ENCODE measurements at places on chromosomes 16 and 17.

GRCh38 chr17:72191921-72192799, 71.3 kb downstream of the SOX9 start:
- no peak for DNase-seq
- H3K4me1 ChIP-seq, result no peaks in the 10 kb centered on the region
- no peak overlapping the region for H3K27ac ChIP-seq
- H3K27me3 ChIP-seq, result no peaks in the 10 kb centered on the region
- H3K36me3 ChIP-seq, result no peaks in the 10 kb centered on the region

GRCh38 chr16:63883091-63883490, 1238.8 kb downstream of the CDH11 start:
- H3K27ac ChIP-seq, result no peak overlapping the region
- no peaks in the 10 kb centered on the region for H3K4me1 ChIP-seq
- DNase-seq, result no peak
- no peak overlapping the region for H3K4me3 ChIP-seq
- H3K27me3 ChIP-seq, result no peaks in the 10 kb centered on the region

DNA sequence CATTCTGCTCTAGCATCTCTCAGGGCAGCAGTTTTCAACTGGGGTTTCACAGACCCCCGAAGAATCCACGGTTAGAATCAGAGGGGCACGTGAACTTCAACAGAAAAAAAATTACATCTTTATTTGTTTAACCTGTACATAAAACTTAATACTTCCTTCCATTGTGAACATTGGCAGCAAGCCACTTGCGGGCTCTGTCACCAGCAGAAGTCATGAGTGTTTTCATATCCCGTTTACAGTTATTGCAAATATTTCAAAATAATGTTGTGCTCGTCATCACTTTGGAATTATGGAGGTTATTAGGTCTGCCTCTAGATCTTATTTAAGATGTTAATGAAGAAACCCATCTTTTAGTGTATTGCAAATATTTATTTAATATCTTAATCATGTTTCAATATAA, 109.8 kb downstream of the SDR42E1 start:
- peaks cover 100% of the 10 kb centered on the region for H3K36me3 ChIP-seq
- DNase-seq, result no peak
- H3K27me3 ChIP-seq, result no peaks in the 10 kb centered on the region
- peaks cover 5% of the 10 kb centered on the region for H3K4me1 ChIP-seq
- H3K4me3 ChIP-seq, result no peak overlapping the region

DNA sequence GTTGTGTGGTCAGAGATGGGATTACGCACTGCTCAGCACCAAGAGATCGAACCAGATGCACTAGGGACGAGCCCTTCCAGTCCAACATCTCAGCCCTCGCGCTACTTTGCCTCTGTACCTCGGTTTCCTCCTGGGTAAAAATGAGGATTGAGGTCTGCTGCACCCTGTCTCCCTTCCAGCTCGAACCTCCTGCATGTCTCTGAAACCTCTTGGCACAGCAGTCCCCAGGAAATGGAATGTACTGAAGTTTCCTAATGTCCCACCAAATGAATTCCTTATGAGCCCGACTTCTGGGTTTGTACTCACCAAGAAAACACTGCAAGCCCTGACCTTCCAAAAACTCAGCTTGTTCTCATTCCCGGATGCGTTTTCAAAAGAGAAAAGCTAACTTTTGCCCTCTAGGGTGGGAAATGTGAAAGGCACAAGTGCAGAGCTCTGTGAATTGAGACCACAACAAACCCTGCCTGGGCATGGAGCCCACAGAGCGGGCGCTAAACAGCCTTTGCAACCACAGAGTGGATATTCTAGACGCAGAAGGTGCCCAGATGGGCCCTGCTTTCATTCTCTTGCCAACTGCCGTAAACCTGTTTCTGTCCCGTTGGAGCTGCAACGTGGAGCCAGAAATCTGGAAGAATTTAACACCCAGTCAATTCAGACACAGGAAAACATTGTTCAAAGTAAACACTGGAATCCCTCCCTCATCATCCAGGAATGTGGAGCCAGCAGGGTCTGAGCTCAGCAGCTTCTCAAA, 10.3 kb downstream of the CDRT4 start:
- DNase-seq, result no peak
- H3K27me3 ChIP-seq, result no peaks in the 10 kb centered on the region
- H3K4me1 ChIP-seq, result no peaks in the 10 kb centered on the region
- no peaks in the 10 kb centered on the region for H3K36me3 ChIP-seq

- DNase-seq, result peak; percentile 80
- H3K4me3 ChIP-seq, result peak overlapping the region; percentile 31
- H3K27me3 ChIP-seq, result no peaks in the 10 kb centered on the region
- peak overlapping the region; percentile 57 for H3K27ac ChIP-seq
Observed at GRCh38 chr16:28985211-28986041, 574 bp downstream of the LAT start.

DNA sequence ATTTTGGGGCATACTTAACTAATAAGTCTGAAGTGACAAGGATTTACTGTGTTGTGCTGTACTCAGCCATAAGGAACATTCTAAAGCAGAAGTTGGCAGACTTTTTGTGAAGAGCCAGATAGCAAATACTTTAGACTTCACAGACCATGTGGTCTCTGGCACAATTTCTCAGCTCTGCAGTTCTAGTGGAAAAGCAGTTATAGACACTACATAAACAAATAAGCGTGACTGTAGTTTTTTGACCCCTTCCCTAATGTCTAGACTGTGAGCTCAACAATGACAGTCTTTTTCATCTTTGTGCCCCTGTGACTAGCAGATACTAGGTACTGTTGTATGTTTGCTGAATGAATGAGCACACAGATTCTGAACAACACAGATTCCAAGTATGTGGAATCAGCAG, 4.9 kb downstream of the RPAIN start:
- peaks cover 54% of the 10 kb centered on the region for H3K4me1 ChIP-seq
- H3K27me3 ChIP-seq, result no peaks in the 10 kb centered on the region
- no peak for DNase-seq
- no peak overlapping the region for H3K4me3 ChIP-seq
- no peak overlapping the region for H3K27ac ChIP-seq
- peaks cover 88% of the 10 kb centered on the region for H3K36me3 ChIP-seq

DNA sequence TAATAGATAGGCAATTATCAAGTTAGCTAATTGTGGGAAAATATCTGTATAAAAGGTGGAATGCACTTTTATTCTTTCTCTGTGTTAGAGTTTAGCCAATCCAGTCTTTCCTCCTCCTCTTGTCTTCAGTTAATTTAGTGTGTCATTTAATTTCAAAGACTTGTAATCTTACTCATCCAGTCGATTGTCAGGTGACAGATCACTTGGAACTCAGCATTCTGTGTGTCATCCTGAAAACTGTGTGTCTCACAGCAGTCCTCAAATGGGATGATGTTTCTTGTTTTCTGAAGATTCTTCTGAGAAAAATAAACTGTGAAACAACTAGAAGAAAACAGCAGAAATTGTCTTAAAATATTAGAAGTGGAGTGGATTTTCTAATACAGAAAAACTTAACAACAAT, 290 bp upstream of the KRTAP4-1 start:
- DNase-seq, result no peak
- no peaks in the 10 kb centered on the region for H3K27me3 ChIP-seq
- no peak overlapping the region for H3K27ac ChIP-seq
- H3K4me3 ChIP-seq, result no peak overlapping the region

GRCh38 chr16:4372001-4372577, 441 bp downstream of the VASN start:
- H3K27me3 ChIP-seq, result no peaks in the 10 kb centered on the region
- no peak for DNase-seq
- H3K4me1 ChIP-seq, result peaks cover 90% of the 10 kb centered on the region
- H3K36me3 ChIP-seq, result no peaks in the 10 kb centered on the region
- H3K27ac ChIP-seq, result peak overlapping the region; percentile 80
- peak overlapping the region; percentile 41 for H3K4me3 ChIP-seq

DNA sequence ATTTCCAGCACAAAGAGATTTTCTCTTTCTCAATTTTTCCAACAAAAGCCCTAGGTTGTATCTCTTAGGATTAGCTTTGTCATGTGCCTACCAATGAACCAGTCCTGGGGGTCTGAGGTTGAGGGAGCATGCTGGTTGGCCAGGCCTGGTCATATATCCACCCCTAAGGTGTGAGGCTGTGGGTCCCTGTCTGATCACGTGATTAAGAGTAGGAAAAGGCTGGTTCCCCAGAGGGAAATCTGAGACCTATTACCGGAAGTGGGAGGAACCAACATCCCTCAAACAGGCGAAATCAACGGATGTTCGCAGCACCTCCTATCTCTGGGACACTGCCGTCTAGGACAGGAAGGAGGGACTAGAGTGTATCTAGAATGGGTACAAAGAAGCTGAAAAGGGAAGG, 185.7 kb upstream of the IRX5 start:
- H3K4me3 ChIP-seq, result no peak overlapping the region
- DNase-seq, result no peak
- H3K27me3 ChIP-seq, result no peaks in the 10 kb centered on the region
- H3K4me1 ChIP-seq, result no peaks in the 10 kb centered on the region
- no peak overlapping the region for H3K27ac ChIP-seq
